ENCODE measurements at places on chromosomes 1 and 21.
A peak's percentile ranks its signal among the peaks of the same experiment; 100 is the strongest.

GRCh38 chr1:2381741-2382620, 9.4 kb downstream of the MORN1 start:
- DNase-seq = peak; percentile 78

- no peak for DNase-seq
Measured at GRCh38 chr1:235952950-235953615, 86.4 kb upstream of the LYST start.

- peak; percentile 83 for DNase-seq
Measured at GRCh38 chr1:110605901-110606656, at the start of gene KCNA2. Gene KCNA2, minus strand, starts transcription at chr1:110606358. Its CDS starts 1,576 bp downstream, at chr1:110604782.

GRCh38 chr1:43936431-43937151, 3.0 kb downstream of the ARTN start:
- peak; percentile 88 for DNase-seq

GRCh38 chr1:61170328-61171238, 88.2 kb downstream of the NFIA start:
- no peak for DNase-seq

GRCh38 chr1:165645654-165646366, 14.8 kb downstream of the MGST3 start:
- no peak for DNase-seq

DNA sequence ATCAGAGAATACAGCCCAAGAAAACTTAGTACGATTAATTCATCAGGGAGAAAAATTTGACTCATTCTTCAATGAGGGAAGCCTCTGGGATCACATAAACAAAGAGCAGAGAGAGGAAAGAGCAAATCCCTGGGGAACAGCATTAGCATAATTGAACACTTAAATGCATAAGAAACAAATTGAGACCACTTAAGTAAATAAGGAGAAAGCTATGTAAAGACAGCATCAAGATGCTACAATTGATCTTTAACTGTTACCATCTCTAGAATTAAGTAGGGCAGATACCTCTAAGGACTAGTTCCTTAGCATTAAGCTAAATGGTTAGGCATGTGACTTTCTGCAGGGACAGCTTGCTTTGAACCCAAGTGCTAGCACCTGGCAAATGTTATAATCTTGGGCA, 265.1 kb upstream of the NEGR1 start:
- peak; percentile 26 for DNase-seq

GRCh38 chr1:45018599-45019230, 6.7 kb downstream of the UROD start:
- DNase-seq = peak; percentile 72

GRCh38 chr1:217089361-217090014, 366.3 kb upstream of the ESRRG start:
- no peak for DNase-seq

All from mesendoderm (in vitro differentiated cells).